ENCODE measurements at places on chromosomes 12 and 14.

- no peak for DNase-seq
Measured at GRCh38 chr14:63773504-63773903, 45.6 kb upstream of the SGPP1 start.

DNA sequence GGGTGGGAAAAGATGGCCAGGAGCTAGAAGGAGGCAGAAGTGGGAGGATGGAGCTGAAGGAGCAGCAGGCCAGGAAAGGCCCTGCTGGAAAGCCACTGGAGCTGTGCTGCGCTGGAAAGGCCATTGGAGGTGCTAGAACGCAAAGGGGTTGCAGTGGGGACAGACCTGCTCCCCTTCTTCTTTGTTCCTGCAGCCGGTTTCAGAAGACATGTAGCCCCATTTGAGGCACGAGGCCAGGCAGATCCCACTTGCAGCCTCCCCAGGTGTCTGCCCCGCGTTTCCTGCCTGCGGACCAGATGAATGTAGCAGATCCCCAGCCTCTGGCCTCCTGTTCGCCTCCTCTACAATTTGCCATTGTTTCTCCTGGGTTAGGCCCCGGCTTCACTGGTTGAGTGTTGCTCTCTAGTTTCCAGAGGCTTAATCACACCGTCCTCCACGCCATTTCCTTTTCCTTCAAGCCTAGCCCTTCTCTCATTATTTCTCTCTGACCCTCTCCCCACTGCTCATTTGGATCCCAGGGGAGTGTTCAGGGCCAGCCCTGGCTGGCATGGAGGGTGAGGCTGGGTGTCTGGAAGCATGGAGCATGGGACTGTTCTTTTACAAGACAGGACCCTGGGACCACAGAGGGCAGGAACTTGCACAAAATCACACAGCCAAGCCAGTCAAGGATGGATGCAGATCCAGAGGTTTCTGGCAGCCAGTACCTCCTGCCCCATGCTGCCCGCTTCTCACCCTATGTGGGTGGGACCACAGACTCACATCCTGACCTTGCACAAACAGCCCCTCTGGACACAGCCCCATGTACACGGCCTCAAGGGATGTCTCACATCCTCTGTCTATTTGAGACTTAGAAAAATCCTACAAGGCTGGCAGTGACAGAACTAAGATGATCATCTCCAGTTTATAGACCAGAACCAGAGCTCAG lies 2.3 kb upstream of the GPR162 start:
- DNase-seq, result no peak

DNA sequence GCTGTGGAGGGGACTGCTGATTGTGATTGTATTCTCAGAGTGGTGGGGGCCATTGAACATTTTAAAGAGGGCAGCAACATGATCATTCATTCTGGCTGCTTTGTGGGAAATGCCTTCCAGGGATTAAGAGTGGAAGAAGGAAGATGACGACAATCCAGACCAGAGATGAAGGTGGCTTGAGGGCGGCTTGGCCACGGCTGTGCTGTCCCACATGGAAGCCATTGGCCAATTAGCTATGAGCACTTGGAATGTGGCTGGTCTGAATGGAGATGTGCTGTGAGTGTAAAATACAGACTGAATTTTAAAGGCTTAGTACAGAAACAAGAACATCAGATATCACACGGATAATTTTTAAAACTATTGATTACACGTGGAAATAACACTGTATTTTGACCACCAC lies 19.2 kb upstream of the SLC10A1 start:
- DNase-seq, result no peak

DNA sequence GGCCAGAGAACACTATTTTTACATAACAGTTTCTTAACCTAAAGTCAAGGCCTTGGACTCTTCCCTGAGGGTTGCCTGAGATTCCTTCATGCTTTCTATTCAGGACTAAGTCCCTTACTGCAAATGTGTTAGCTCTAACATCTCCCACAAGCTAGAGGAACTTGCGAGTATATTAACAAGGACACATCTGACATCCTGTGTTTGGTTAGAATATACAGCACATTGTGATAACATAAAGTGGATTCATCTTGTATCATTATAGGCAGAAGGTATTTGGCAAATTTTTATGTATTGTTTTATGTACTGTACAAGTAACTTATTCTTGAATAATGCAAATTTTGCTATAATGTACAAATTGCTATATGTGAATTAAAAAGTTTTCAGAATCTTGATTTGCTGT lies 45.5 kb downstream of the SH2B3 start:
- DNase-seq, result no peak

DNA sequence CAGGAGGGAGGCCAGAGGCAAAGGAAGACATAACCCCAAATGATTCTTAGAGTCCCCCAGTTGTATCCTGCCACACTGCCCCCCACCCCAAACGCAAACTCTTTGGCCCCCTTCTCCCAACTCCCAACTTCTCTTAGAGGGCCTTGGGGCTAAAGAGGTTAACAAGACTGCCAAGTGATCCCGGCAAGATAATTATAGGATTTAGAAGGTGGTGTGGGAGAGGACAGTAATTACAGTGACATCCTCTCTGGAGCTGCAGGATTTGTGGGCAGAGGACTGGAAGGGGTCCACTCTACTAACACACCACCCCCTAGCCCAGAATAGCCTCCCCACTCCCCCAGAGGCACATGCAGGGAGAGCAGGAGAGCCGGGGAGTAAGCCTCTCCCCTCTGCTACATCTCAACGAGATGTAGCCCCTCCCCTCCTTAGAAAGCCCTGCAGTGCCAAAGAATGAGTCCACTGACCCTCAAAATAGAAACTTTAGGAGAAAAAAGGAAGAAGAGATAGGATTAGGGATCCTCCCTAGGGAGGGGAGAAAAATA lies 5.3 kb upstream of the GDF11 start:
- DNase-seq, result no peak

DNA sequence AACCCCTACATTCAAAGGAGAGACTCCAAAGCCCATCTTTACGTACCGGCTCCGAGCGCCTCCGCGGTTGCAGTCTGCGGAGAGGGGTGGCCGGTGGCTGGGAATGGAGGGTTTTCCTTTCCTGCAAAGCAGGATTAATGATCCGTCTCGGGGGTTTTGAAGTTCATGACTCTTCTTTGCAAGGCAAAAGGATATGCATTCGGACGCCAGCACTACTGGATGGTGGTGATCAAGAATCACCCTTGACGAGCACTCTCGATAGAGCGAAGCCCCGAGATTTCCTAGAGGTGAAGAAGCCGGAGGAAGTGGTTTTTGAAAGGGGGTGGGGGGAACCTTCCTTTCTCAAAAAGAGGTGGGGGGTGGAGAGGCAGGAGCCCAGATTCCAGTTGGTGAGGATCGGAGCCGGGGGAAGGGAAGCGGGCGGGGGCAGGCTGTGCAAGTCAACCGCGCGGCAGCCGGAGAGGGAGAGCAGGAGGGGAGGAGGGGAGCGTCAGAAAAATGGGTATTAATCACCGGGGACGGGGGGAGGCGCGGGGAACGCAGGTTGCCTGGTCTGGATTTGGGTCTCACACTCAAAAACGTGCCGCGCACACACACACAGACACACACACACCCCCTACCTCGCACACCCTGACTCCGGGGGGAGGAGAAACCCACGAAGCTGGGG lies at the start of gene GRIN2B:
TSS of gene GRIN2B (minus strand) at position 307 of the 667 bp plus-strand sequence. CDS start 115,394 bp downstream, outside the sequence.
- DNase-seq, result peak; percentile 13

GRCh38 chr12:100200463-100201181 lies at the start of gene ACTR6:
ACTR6 (plus strand) TSS chr12:100200815; CDS start chr12:100200852, 37 bp downstream.
- peak; percentile 95 for DNase-seq

GRCh38 chr12:103841690-103842584 lies 903 bp upstream of the NT5DC3 start:
- peak; percentile 16 for DNase-seq

DNA sequence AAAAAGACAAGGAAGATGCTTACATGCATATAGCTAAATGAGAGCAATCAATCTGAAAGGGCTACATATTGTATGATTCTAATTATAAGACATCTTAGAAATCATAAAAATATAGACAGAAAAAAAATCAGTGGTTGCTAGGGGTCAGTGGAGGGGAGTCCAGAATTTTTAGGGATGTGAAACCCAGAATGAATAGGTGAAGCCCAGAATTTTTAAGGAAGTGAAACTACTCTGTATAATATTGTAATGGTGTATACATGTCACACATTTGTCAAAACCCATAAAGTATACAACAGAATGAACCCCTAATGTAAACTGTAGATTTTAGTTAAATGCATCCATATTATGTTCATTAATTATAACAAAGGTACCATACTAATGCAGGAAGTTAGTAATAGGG lies 713.2 kb downstream of the FLRT2 start:
- DNase-seq, result no peak

GRCh38 chr12:65280306-65280705 lies 1.8 kb downstream of the MSRB3 start:
- no peak for DNase-seq

DNA sequence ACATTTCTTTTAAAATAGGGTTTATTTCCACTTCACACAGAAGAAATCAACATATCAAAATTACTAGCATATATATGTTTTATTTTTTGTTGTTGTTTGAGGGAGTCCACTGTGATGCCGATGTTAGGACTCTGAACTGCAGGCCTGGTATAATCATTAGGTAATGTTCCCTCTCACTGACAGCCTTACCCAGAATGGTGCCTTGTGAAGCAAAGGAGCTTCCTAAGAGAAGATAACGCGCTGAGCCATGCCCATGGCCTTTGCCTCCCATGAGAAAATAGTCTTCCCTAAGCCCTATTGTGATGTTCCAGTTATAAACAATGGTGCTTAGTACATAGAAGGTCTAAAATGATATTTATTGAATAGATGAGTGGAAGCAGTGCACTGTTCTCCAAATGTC lies 12.0 kb downstream of the GNG2 start:
- DNase-seq, result no peak
